ENCODE measurements at places on chromosomes 7 and 10. TPM values are rescaled to one million over a fixed set of nuclear protein-coding genes. Genes with fewer than 3 reads are reported as not detected.
A peak's percentile ranks its signal among the peaks of the same experiment; 100 is the strongest.

- no peak for DNase-seq
These were observed 876 bp upstream of the PIK3AP1 start for GRCh38 chr10:96721207-96721572.

GRCh38 chr10:61157182-61157581, 213.2 kb upstream of the RHOBTB1 start:
- no peak for DNase-seq

GRCh38 chr7:99848420-99849216, 20.8 kb downstream of the CYP3A43 start:
- DNase-seq: no peak

DNA sequence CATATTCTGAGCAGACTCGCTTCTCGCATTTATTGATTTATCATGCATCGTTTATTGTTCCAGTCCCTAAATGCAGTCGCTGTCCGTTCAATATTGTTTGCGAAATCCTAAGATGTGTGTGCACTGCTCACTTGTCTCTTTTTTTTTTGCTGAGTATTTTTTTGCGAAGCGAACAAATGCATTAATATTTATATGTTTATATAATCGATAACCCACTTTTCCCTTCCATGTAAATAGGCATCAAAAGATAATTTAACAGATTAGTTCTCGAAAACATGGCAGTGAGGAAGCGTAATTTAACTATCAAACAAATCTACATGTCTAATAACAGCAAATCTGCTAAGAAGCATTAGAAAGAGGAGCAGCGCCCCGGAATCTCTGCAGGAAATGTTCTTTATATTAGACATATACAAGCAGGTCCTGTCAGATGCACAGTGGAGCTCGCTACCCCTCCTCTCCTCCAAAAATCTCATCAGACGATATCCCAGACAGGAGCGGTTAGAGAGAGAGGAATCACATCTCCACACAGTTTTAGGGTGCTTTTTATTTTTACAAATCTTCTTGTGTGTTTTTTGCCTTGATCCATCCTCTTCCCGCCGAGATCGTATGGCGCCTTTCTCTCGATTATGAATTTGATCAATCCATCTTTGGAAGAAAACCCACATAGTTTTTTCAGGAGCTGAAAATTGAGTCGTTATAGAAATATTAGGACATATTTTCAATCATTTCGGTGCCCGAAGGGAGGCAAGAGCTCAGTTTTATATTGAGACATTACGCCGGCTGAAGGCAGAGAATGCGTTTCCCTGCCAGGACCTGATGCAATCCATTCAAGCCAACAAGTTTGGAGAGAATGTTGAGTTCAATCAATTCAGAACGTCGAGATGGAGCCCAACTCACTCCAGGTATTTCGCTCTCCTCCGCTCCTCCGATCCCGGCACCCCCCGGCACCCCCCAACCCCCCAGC, at the start of gene ARID5B:
Gene ARID5B (plus strand): TSS at position 871 of the 964 bp plus-strand sequence. CDS start 11 bp downstream, at position 882.
- DNase-seq: peak; percentile 68

GRCh38 chr10:5561704-5562645, 37.2 kb downstream of the CALML3 start:
- no peak for DNase-seq

GRCh38 chr7:76217942-76218566, 16.4 kb downstream of the SRRM3 start:
- DNase-seq: no peak

The CC2D2B gene
- total RNA-seq: not detected

The CYP2C19 gene
- not detected for total RNA-seq

The MSMB gene
- not detected for total RNA-seq

Data from H4 (cell line).